ENCODE measurements at places on chromosomes 4 and X.
A peak's percentile ranks its signal among the peaks of the same experiment; 100 is the strongest.

DNA sequence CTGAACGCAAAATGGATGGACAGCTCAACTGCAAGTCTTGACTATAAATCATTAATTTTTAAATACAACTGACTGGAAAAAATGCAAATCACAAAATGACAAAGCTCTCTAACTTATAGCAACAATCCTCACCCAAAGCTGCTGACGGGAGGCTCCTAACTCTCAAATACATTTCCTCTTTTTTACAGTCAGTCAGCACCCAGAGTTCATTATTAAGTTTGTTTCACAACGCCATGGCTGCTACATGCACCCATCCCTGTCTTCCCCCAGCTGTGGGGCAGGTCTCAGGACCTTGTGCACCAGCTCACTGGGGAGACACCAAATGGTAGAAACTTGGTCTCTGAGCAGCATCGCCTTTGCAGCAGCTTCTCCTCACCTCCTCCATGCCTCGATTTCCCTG, 97.6 kb downstream of the SLC34A2 start:
- DNase-seq: no peak

DNA sequence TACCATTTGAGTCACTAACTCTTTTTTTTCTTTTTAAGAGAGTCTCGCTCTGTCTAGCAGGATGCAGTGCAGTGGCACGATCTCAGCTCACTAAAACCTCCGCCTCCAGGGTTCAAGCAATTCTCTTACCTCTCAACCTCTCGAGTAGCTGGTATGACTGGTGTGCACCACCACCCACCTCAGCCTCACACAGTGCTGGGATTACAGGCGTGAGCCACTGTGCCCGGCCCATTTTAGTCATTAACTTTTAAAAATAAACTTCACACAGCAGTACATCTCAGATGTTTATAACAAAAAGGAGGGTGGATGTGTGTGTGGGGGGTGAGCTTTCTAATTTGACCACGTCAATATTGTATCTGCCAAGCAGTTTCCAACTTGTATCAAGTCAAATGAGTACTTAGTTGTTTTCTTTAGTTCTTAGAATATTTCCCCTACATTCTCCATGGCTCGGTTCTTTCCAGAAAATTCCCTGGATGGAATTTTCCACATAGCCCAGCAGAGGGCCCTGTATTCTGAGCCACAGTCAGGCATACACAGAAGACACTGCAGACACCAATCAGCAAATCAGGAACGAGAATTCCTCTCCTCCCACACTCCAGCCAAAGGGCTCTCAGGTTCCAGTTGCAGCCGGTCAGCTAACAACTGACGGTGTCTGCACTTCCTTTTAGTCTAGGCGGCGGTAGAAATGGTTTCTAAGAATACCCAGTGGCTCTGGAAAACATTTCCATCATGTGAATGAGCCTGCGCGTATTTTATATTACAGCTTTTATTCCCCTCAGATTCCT, 20.1 kb upstream of the ARAF start:
- DNase-seq: peak; percentile 88

GRCh38 chr4:84362896-84363655, 136.0 kb downstream of the NKX6-1 start:
- no peak for DNase-seq

DNA sequence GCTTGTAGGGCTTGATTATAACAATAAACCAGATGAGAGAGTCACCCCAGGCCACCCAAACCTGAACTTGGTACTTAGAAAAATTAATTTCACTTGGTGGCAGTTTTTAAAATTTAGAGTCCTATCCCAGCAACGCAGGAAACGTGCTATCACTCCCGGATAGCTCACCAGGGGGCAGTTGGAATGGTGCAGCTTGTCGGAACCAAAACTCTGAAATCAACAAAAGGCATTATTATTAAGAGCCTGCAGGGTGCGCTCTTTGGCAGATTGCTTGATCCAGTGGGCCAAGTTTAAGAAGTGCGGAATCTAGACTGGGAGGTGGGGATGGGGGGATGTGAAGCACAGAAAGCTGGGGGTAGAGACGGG, 2.4 kb downstream of the FRAS1 start:
- DNase-seq: peak; percentile 67

- no peak for DNase-seq
Measured at GRCh38 chrX:104306180-104306579, 51.4 kb upstream of the ESX1 start.

GRCh38 chrX:131734621-131735020, 190.7 kb downstream of the OR13H1 start:
- DNase-seq: no peak

DNA sequence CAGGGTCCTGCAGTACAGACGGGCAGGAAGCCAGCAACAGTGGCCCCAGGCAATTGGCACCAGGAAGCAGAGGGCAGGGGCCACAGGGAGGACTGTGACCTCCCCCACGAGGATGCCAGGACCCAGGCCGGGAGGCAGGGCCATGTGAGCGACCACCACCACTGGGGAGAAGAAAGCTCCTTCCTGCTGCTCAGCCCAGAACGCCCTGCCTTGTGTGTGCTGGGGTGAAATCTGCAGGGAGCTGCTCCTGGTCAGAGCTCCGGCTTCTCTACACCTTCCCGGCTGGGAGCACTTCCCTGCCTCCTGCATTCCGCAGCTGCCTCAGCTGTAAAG, 100.4 kb downstream of the HMX1 start:
- DNase-seq: no peak

DNA sequence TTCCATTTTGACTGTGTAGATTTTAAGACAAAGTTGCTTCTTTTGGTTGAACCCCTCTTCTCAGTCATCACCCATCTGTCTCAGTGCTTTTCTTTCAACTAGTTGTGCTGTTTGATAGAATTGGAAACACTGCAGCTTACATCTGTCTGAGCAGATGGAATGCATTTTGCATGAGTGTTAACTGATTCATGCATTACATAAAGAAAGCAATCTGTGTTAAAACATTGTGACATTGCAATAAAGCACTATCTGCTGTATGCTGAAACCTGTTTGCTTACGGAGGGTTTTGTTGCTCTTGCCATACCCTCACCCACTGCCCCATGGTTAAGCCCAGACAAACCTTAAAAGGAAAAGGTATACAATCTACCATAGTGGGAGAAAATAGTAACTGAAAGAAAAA, 47.4 kb downstream of the NRK start:
- DNase-seq: no peak

DNA sequence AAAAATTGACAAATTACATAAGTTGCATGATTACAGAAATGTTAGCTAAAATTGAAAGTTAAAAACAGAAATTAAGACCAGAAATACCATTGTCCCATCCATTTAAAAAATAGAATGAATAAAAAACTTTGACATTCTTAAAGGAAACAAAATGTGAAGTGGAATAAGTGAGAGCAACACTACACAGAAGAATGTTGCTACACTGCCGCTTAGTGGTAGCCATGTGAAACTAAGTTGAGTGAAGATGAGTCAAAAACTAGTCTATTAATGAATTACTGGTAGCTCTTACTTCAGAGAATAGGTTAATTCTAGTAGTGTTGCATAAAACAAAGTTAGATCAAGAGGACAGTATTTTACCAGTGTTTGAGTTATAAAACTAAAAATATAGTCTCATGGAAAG, 571.0 kb upstream of the KLHL4 start:
- no peak for DNase-seq

GRCh38 chr4:139852612-139853269, 187.1 kb downstream of the MGST2 start:
- DNase-seq: no peak

DNA sequence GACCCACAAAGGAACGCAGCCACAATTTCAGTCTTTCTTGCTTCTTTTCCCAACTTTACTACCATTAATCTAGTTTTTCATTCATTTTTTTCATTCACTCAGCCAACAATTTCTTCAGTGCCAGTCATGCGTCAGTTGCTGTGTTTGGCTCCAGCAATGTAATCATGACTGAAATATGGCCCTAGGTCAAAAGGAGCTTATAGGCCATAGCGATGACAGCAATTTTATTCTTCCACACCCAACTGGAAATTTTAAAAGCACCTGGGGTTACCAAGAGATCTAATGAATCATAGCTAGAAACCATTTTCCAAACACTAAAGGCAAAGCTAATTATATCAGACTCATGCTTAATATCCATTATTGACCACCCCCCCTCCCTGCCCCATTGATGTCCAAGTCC, 29.8 kb upstream of the C1QTNF7 start:
- DNase-seq: no peak

DNA sequence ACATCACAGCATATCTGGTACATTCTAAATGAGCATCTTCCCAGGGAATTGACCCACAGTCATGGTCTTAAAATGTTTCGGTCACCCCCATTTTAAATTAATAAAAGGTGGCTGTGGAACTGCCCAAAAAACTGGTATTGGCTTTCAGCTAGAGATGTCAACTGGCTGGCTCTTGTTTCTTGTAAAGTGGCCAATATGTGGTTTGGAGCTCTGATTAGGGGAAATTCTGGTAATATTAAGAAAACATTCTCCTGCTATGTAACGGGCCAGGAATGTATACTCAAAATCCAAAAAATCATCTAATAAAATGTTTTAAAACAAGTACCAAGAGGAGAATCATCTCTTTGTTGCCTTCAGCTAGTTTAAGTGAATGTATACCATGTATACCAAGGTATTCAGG, 62.0 kb upstream of the VCX2 start:
- DNase-seq: no peak

GRCh38 chr4:153555730-153556434, 89.7 kb downstream of the TMEM131L start:
- no peak for DNase-seq

- DNase-seq: no peak
Measured at GRCh38 chrX:71195964-71196649, 26.9 kb upstream of the GJB1 start.

GRCh38 chr4:84417997-84418709, 80.9 kb downstream of the NKX6-1 start:
- no peak for DNase-seq
